ENCODE measurements at places on chromosomes 6 and 20.

DNA sequence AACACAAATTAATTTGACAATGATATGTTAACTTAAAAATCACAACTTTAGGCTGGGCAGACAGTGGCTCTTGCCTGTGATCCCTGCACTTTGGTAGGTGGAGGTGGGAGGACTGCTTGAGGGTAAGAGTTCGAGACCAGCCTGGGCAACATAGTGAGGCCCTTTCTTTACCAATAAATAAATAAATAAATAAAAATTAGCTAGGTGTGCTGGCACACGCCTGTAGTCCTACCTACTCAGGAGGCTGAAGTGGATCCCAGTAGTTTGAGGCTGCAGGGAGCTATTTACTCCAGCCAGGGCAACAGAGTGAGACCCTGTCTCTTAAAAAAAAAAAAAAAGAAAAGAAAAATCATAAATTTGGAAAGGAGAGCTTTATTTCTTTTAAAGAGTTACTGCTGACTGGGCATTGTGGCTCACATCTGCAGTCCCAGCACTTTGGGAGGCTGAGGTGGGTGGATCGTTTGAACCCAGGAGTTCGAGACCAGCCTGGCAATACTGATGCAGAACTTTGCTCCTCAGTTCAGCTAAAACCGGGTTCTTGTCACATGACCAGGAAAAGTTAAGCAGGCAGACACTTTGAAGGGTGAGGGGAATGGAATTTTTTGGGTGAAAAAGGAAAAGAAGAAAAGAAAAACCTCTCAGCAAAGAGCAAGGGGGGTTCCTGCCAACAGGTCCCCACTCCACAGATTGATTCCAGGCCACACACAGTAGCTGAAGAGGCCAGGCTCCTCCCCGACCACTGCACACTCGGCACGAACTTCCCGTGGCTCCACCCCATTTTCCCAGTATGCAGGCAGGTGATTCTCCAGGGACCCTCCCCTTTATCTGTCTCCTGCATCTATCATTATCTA, 44.0 kb upstream of the DDR1 start:
- DNase-seq, result no peak

GRCh38 chr20:54467622-54468021, 7.8 kb upstream of the DOK5 start:
- no peak for DNase-seq

GRCh38 chr20:56552911-56553629, 20.0 kb downstream of the FAM209B start:
- no peak for DNase-seq

DNA sequence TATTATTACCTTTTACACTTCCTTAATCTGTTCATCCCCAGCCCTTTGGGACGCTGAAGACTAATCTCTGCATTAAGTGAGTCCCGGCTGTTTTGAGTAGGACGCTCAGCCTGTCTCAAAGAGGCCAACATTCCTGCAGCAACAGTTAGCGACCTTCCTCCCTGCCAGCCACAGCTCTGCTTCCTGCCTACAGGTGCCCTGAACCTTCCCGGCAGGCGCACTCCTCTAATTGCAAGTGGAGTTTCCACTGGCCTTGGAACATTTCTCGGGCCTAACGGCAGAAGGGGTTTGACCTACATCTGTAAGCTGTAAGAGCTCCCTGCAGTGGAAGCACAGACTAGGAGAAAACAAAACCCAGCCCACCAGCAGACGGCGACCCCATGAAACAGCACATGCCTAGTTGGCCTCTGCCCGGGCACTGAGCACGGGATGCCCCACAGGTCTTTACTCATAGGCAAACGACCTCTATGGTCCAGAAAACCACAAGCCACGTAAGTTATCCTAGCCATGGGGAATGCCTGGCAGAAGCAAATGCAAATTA, 137.9 kb downstream of the DTNBP1 start:
- no peak for DNase-seq

DNA sequence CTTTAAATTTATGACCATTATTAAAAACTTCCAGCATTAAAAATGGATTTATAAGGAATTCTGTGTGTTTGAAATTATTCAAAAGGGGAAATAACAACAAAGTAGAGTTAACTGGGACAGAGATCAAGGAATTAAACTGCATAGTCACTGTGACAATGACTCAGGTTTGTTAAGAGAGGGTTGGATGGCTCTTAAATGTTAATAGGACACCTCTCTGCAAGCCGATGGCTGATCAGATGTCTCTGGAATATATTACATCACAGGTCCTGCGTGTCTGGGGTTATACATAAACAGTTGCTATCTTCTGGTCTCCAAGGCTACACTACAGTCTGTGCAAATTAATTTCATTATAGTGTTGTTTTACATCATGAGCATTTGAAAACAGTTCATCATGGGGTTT, 574.3 kb downstream of the COL12A1 start:
- DNase-seq, result no peak

GRCh38 chr6:53547166-53547810, 2.4 kb upstream of the GCLC start:
- DNase-seq, result no peak

DNA sequence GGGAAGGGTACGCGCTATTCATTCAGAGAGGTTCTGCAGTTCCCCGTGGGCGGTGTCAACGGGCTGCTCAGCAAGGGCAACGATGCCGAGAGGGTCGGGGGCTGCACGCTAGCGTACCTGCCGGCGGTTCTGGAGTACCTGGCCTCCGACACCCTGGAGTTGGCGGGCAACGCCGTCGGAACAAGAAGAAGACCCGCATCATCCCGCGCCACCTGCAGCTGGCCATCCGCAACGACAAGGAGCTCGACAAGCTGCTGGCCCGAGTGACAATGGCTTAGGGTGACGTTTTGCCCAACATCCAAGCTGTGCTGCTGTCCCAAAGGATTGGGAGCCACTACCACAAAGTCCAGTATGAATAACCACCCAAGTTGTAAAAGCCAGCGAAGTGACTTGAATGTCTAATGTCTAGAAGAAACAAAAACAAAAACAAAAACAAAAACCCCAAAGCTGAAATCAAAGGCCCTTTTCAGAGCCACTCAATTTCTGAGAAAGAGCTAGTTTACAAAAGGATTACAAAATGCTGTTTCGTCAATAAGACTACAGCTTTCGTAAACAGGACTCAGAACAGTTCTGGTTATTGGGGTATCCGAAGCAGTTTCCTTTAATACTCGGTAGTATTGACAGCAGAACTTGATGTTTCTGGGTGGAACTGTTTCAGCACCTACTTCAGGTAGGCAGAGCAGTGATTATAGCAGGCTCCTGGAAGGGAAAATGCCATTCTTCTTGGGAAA, 21.9 kb upstream of the SLC17A4 start:
- DNase-seq, result no peak

GRCh38 chr20:51759769-51760510, 8.2 kb downstream of the ATP9A start:
- no peak for DNase-seq

GRCh38 chr20:36152261-36152660, 2.3 kb upstream of the EPB41L1 start:
- DNase-seq, result no peak

- no peak for DNase-seq
These were observed 32.5 kb downstream of the MGME1 start for GRCh38 chr20:18001131-18001921.

- DNase-seq, result no peak
These were observed 87.5 kb upstream of the MPC1 start for GRCh38 chr6:166470029-166470862.

DNA sequence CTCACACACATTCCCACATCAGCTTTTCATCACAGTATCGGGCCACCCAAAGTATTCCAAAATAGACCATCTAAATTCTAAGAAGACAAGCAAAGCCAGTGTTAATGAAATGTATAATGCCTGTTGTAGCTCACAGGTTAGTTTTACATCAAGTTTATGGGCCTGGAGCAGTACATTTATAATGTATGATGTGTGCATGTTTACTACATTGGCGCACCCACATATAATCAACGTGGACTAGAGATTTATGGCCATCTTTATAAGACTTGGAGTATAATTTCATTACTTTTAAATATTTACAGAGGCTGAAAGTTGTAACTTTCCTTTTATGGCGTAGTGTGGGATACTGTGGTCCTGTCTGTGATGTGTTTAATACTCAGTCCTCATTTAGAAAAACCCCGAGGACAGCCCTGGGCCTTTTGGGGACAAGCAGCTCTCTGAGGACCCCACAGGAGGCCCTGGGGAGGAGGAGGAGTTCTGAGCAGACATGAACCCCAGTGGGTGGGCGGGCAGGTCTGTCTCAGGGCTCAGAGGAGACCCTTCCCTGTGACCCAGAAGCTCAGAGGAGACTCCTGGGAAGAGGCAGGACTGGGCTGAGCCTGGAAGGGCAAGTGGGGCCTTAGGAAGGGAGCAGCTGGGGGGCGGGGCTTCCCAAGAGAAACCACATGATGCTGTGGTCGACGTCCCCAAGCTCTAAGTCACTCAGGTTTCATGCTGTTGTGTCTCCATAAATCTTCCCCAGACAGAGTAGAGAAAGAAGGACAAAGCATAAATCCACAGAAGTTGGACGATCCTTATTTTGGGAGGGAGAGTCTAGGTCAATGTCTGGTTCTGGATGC, 232.1 kb downstream of the PREX1 start:
- DNase-seq, result no peak

- no peak for DNase-seq
These were observed 57.7 kb downstream of the OGFRL1 start for GRCh38 chr6:71346334-71346694.

- no peak for DNase-seq
These were observed 416.8 kb upstream of the SPTLC3 start for GRCh38 chr20:12591949-12592470.

DNA sequence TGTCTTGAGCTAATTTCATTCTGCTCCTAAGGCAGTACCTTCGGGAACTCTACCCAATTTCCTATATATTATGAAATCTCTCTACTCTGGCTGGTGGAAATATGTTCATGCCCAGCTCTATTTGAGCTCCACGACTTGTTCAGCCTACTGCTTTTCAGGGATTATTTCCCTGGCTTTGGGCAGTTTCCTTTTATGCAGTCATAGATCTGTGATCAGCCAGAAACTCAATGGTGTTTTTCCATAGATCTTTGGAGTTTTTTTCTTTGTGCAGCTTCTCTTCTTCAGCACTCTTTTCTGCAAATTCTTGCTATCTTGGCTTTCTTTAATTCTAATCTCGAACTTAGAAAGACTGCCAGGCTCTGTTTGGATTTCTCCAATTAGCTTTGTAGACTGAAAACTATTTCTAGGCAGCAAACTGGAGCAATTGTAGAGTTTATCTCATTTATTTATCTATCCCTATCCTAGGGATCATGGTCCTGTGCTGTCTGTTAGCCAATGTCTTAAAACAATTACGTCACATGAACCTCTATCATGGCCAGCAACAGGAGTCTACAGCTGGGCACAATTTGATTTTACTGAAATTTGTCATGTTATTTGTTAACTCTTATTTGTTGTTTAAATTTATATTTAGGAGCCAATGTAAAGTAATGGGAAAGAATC, 328.4 kb downstream of the BCKDHB start:
- no peak for DNase-seq

GRCh38 chr6:141677598-141678211, 455.0 kb upstream of the GJE1 start:
- DNase-seq, result no peak

DNA sequence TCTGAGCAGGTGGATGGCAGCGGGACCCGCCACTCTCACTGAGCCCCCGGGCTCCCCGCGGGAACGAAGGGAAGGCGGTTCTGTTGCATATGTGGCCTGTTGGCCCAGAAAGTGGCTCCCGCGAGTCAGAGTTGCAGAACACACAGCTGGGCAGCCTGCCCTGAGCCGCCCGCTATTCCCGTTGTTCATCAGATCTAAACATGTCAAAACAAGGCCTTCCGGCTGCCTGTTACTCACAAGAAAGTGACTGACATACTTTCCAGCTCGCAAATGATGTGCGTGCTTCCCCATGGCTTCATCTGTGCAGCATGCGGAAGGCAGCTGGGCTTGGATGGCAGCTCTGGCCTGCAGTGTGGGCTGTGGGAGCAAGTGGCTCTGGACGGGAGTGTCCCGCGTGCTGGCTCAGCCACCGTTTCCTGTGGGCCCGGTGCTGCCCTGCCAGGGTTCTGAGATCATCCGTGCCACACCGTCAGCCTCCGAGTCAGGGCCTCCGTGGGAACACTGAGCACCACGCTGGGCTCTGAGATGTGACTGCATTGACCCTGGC, 227.3 kb downstream of the ERMARD start:
- DNase-seq, result no peak

DNA sequence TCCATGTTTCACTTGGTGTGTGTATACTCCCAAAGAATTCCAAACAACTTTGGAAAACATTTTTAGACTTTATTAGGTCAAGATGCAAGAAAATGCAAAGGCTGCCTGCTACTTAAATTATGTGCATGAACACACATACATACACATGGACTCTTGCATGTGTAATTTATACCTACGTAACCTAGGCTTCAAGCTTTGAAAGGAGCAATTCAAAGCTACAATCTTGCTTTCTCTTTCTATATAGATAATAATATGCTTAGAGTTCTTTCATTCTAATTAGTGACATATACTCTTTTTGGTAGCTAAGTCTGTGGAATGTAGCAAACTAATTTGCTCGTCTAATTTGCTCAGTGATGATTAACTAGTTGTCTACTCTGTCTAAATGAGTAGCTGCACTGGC, 146.5 kb downstream of the EPHA7 start:
- DNase-seq, result no peak

DNA sequence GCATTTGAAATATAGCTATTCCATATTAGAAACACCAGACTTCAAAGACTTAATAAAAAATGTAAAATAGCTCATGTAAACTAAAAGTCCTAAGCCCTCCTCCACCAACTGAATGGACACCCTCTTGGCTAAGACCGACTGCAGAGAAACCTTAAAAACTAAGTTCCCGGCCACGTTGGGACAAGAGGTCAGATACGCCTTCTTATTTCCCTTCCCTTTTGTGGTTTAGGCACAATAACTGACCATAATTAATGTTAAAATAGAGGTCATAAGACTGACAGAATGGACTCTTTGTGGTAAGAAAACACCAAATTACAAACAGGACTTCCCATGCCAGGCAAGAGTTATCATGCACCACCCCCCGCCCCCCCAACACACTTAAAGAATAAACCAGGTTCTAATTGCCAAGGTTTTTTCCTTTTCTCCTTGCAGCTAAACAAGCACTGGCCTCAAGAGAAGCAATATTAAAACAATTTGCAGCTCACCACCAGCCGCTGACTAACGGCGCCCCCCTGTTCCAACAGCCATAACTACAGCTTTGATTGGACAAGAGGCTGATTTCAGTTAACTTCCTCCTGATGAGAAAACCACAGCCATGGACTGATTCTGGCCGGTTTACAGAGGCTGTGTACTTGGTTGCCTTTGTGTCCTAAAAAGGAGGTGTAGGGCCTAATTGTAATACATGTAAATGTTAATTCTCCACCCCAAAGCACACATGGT, 10.7 kb upstream of the LAMP5 start:
- no peak for DNase-seq

DNA sequence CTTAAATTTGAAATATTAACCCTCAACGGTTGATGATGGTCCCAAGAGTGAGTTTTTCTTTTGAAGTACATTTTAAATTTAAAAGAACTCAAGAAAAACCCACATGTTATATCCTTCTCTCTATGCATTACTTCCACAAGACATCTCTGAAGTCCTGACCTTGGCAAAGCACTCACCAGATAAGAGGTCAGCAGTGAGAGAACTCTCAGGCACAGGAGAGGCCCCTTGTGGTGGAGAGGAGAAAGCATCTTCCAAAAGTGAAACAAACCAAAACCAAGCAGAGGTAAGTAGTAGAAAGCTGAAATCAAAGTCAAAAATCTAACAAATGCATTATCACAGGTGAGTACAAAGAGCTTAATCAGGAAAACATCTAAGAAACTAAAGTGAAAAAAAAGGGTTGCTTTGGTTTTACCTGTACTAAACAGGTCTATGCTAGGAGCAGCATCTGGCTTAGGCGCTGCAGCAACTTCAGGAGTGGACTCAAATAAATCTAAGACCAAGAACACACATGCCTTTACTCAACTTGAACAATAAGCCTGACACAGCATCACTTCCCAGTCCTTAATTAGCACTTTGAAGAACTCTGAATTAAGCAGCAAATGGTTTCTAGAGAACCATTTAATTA, 80.5 kb downstream of the PRSS35 start:
- no peak for DNase-seq

All from stimulated activated CD4-positive, alpha-beta T cell treated with anti-CD3 and anti-CD28 coated beads, TNF-alpha, amount 100 ng/mL, for 24 hours (primary cell).